ENCODE measurements at places on chromosomes 16 and 17. TPM values are rescaled to one million over a fixed set of nuclear protein-coding genes. Genes with fewer than 3 reads are reported as not detected.

KRT40 gene
- not detected for total RNA-seq

IGF2BP1 gene
- 0.97 TPM for total RNA-seq

ELMO3 gene
- total RNA-seq = 3.0 TPM

PRKCB gene
- total RNA-seq = 83.8 TPM

CA5A gene
- not detected for total RNA-seq

SLX4 gene
- 11.7 TPM for total RNA-seq

PLA2G10 gene
- not detected for total RNA-seq

CCDC78 gene
- total RNA-seq = 2.4 TPM

KRT23 gene
- total RNA-seq = not detected

FOXN1 gene
- not detected for total RNA-seq

BAIAP3 gene
- total RNA-seq = 1.0 TPM

PMP22 gene
- total RNA-seq = 0.16 TPM

ATP1B2 gene
- total RNA-seq = 0.32 TPM

KRT13 gene
- total RNA-seq = not detected

GGT6 gene
- total RNA-seq = not detected

KRT25 gene
- total RNA-seq = not detected

GRCh38 chr17:45997624-45998023, 1.4 kb upstream of the STH start:
- no peak for DNase-seq

- DNase-seq = no peak
Measured at GRCh38 chr16:82091241-82091640, 56.2 kb downstream of the HSD17B2 start.

DNA sequence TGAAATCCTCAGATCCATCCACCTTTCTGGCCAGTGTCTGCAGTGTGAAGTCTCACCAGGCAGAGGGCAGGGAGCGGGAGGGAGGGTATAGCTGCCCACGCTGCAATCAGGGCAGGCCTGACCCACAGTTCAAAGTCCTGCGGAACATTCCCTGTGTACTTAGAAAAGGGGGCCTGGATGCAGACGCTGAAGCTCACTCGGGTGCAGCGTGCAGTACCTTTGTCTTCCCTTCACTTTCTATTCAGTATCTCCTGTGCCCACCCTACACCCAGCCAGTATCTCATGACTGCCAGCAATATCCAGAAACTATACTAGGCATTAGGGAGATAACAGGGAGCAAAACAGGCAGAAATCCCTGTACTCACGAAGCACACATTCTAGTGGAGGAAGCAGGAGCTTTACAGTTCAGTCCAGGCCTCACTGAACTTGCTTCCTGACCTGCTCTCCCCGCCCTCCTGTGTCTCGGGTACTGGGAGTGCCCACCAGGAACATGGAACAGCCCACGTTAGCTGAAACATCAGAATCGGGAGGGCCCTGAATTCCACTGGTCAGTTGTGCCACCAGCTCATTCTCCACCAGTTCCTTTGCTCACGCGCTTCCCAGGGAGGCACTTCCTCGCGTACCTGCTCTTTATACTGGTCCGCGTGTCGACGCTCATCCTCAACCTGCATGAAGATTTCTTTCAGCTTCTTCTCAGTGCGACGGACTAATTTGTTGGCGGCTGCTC, 42.2 kb downstream of the NDEL1 start:
- no peak for DNase-seq

GRCh38 chr17:19897090-19897837, 29.5 kb upstream of the ULK2 start:
- no peak for DNase-seq

DNA sequence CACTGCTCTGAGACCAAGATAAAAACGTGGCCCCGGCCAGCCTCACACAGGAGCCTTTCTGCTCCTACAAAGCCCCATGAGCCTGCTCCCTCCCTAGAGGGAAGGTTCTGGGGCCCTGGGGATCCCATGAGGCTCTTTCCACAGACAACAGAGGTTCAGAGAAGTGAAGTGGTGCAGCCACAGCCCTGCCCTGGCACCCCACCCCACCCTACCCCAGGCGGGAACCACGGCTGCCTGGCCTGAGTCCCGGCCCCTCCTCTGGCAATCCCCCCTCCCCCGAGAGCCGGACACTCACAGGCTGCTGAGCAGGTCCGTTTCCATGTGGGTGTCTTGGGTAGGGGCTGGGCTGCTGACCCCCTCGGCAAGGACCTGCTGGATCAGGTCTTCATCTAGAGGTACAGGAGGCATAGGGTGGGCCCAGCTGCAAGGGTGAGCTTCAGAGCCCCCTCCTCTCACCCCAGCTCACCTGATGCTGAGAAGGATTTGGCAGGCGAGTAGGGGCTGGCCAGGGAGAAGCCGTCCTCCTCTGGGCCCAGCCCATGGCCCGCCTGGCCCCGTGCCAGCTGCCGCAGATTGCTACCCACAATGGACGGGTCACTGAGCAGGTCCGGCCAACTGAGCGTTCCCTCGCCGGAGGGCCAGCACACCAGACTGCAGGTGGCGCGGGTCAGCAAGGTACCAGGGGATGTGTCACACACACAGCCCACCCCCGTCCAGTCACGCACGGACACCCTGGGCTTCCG, 38.7 kb downstream of the PKD1 start:
- DNase-seq = no peak

DNA sequence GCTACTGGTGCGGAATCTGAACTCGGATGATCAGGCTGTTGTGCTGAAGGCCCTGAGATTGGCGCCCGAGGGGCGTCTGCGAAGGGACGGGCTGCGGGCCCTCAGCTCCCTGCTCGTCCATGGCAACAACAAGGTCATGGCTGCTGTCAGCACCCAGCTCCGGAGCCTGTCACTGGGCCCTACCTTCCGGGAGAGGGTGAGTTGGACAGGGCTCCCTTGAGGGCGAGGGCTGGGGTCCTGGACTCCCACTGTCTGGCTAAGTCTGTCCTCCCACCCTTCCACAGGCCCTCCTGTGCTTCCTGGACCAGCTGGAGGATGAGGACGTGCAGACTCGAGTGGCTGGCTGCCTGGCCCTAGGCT, 16.7 kb upstream of the CTCF start:
- DNase-seq = no peak

GRCh38 chr16:30445149-30445407, 596 bp downstream of the SEPHS2 start:
- DNase-seq = no peak

- peak; percentile 12 for DNase-seq
Measured at GRCh38 chr17:33233811-33234177, 59.3 kb downstream of the ASIC2 start.

DNA sequence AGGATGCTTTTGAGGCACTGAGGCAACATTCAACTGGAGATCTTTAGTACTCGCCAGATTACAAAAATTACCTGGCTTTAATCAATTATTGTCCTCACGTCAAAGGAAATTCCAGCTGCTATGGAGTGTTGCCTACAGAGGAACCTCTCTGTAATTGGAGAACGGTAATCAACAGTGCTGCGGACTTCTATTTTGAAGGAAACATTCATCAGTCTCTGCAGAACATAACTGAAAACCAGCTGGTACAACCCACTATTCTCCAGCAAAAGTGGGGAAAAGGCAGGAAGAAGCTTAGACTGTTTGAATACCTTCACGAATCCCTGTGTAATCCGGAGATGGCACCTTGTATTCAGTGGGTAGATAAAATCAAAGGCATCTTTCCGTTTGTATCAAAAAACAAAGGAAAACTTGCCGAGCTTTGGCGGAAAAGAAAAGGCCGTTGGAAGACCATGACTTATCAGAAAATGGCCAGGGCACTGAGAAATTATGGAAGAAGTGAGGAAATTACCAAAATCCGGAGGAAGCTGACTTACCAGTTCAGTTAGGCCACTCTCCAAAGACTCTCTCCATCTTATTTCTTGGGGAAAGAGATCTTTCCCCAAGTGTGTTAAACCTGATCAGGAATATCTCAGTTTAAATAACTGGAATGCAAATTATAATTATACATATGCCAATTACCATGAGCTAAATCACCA, 3.0 kb downstream of the SLC35G3 start:
- DNase-seq = no peak

DNA sequence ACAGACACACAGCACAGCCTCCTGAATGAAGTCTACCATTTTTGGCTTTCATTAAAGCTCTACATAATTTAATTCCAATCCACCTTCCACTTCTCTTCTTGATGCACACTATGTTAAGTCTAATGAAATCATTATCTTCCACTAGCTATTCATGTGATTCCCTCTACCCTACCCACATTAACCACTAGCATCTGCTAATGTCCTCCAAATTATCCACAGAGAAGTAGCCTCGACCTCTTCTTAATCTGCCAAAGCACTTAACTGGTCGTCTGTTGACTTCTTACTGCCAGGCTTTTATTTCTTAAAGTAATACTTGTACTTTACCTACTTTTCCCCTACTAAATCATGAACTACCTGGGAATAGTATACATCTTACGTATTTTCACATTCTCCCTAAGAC, 91.8 kb downstream of the NCOR1 start:
- no peak for DNase-seq

DNA sequence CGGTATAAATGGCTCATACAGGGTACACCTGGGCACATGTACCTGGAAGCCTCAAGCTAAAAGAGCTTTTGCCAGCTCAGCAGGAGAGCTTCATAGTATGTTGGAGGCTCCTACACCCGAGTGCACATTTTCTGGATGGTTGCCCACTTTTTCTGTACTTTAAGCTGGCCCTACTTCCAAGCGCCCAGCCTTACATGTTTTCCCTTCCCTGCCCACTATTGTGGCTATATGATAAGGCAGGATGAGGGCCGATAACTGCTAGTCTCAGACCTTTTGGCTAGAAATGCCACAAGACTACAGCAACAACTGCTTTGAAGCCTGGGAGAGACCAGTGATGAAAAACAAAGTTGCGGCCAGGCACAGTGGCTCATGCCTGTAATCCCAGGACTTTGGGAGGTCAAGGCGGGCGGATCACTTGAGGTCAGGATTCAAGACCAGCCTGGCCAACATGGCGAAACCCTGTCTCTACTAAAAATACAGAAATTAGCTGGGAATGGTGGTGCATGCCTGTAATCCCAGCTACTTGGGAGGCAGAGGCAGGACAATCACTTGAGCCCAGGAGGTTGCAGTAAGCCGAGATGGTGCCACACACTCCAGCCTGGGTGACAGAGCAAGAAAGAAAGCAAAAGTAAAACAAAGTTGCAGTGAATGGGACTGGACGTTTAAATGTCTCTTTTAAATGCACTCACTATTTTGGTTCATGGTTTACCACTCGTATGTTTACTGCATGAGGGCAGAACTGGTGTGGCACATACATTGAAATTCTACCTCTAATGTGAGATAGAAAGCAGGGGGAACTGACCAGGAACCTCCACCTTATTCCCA, 14.2 kb upstream of the MARCHF10 start:
- no peak for DNase-seq

DNA sequence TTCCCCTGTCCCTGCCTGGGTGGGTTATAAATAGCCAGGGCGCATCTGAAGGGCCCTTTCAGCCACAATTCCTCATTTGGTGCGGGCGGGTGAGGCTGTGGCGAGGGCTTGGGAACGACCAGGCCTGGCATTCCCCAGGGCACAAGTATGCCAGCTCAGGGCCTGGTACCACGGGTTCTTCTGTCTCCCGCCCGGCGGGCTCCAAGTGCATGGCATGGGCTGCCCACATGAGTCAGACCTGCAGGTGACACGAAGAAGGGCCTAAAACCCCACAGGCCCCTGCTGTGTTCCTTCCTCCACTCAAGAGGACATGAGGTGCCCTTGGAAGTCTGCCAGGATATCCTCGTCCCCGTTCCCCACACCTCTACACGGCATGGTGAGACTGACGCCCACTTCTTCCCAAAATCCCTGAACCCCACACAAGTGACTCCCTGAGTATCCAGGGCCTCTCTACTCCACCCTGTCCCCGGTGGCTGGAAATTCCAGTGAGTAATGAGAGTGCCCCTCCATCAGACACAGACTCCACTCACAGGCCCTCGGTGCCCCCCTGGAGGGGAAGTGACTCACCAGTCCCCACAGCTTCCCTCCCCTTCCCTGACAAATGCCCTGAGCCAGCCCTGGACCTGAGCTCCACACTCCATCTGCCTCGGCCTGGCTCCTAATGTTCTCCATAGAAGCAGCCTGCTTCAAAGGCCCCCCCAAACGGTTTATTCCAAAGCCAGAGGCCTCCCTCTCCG, 68.8 kb downstream of the ABR start:
- peak; percentile 33 for DNase-seq

DNA sequence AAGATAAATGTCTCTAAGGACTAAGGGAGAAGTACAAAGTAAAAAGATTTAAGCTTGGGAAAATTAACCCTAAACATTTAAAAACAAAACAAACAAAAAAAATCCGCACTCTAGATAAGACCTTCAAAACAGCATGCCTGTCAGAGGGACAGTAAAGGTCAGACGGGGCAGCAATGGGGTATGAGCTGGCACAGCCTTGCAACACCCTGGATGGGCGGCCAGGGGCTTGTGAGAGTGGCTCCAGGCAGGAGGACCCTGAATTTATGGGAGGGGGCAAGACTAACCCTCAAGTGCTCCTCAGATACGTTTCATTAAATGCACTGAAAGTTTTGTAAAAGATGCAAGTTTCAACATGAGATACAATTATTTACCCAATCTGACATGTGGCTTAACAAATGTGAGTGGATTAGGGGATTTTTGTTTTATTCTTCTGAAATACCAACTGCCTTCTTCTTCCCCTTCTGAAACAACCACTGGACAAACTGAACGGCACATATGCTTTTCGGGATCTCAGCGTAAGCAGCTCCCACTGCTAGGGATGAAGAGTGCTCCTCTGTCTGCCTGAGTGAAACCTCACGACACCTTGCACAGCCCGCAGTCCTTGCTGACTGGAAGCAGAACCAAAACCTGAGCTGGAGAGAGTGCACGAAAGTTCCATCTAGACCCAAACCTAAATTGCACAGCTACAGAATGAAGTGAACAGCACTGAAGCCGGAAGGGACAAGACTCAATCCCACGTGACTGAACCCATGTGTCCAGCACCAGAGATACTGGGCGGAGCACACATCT, 128.4 kb downstream of the ANKRD11 start:
- peak; percentile 58 for DNase-seq

- DNase-seq = peak; percentile 100
Measured at GRCh38 chr17:14300575-14301278, at the start of gene HS3ST3B1. TSS of gene HS3ST3B1 (plus strand) at chr17:14301081. CDS start at chr17:14301519, 438 bp downstream.

GRCh38 chr17:70368011-70368410, 198.7 kb downstream of the KCNJ2 start:
- no peak for DNase-seq

- peak; percentile 67 for DNase-seq
Measured at GRCh38 chr16:74297145-74297665, 591 bp downstream of the PSMD7 start.

- DNase-seq = no peak
Measured at GRCh38 chr16:67884684-67885083, at the start of gene NRN1L. TSS of gene NRN1L (plus strand) at chr16:67884885. CDS start at chr16:67884904, 19 bp downstream.

All from activated CD4-positive, alpha-beta T cell treated with anti-CD3 and anti-CD28 coated beads for 36 hours (primary cell).